ENCODE measurements at places on chromosomes 6 and 20. TPM values are rescaled to one million over a fixed set of nuclear protein-coding genes. Genes with fewer than 3 reads are reported as not detected.

- no peak for DNase-seq
Observed at GRCh38 chr6:13446381-13446780, 41.0 kb downstream of the GFOD1 start.

- no peak for DNase-seq
Observed at GRCh38 chr20:14295770-14296309, 41.6 kb downstream of the FLRT3 start.

DNA sequence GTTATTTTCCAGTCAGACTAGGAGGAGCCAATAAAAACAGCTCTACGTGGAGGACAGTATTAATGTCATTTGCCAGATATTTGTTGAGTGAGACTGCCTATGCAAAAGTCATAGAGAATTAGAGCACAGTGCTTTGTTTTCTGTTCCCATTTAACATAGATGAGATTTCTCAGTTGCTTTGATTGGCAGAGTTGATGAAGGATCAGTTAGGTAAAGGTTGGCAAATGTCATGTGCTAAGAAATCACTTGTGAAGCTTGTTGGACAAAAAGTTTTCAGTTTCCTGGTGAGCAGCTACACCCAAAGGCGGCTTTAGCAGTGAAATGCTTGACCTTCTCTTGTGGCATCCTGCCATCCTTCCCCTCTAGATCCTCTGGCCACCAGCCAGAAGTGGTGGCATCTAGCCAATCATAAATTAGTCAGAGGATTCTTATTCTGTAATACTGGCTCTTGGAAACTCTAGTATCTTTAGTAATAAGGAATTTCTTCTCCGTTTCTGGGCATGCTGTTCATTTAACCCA, 37.0 kb downstream of the BCKDHB start:
- peak; percentile 29 for DNase-seq

DNA sequence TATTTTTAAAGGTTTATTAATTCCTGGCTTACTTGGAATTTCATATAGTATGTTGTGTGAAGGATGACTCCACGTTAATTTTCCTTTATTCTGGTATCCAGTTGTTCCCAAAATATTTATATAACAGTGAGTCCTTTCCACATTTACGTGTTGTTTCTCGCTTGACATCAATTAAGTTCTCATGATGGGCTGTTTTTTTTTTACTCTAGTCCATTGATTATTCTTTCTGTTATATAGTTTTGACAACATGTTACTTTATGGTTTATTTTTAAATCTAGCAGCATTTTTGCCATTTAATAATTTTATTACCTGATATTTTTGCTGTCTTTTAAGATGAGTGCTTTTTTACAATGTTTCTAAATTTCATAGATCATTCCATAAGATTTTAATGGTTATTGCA, 6.7 kb downstream of the TRIM40 start:
- no peak for DNase-seq

DNA sequence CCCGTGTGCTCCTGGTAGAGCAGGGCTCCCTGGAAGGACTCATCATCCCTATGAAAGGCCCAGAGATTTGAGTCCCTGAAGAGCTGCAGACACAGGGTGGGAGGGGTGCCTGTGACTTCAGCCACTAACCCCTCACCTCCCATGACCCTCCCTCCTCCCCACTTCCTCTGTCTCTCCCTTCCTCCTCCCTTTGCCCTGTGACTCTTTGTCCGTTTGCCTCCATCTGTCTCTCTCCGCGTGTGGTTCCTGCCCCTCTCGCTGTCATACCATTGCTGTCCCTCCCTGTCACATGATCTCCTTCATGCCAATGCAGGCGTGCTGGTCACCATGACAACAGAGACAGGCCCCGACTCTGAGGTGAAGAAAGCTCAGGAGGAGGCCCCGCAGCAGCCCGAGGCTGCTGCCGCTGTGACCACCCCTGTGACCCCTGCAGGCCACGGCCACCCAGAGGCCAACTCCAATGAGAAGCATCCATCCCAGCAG, 19.0 kb downstream of the EPB41L1 start:
- peak; percentile 94 for DNase-seq

DNA sequence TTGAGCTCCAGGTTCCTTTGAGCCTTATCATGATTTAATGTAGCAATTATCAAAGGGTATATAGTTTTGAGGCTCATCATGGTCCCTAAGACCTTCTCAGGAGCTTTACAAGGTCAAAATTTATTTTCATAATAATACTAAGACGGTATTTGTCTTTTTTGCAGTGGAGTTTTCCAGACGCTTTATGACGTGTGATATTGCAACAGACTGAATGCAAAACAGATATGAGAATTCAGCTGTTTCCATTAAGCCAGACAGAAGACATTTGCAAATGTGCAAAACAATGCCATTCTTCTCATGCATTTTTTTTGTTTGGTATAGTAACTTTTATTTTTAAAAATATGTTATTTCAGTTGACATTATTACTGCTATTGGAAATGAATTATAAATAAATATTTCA, 24.7 kb upstream of the CNKSR3 start:
- no peak for DNase-seq

GGTLC1 gene
- polyA plus RNA-seq: not detected

VSX1 gene
- not detected for polyA plus RNA-seq

CFAP206 gene
- polyA plus RNA-seq: 2.6 TPM

CRISP3 gene
- not detected for polyA plus RNA-seq

DLL1 gene
- polyA plus RNA-seq: 4.5 TPM

Measured in kidney (tissue), 22 donors.